ENCODE measurements at places on chromosomes 12 and 14.

- DNase-seq, result no peak
Observed at GRCh38 chr12:123387508-123388176, 3.7 kb downstream of the KMT5A start.

- DNase-seq, result no peak
Observed at GRCh38 chr12:75960086-75960910, 71.3 kb downstream of the PHLDA1 start.

- DNase-seq, result no peak
Observed at GRCh38 chr12:67483871-67484554, 164.5 kb upstream of the DYRK2 start.

GRCh38 chr14:78324353-78324752, 154.2 kb downstream of the NRXN3 start:
- DNase-seq, result no peak

DNA sequence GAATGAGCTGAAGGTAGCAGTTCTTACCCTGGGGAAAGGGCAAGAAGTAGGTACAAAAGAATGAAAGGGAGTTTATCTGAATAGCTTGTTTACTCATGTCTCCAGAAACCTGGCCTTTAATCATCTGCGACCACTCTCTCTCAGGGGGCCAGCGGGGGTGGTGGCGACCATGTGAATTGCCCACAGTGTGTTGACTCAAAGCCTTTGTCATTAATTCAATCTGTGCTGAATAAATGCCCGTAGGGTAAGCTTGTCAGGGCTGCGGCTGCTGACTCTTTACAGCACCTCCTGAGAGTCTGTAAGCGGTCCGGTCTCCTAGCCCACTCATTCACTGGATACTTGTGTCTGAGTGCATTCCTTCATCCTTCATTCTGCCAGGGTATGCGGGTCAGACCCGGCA, 874.4 kb downstream of the SLC6A15 start:
- DNase-seq, result peak; percentile 37
